Cardiac atrium fibroblast (primary cell): ENCODE measurements at places on chromosomes 6 and 20. TPM values are rescaled to one million over a fixed set of nuclear protein-coding genes. Genes with fewer than 3 reads are reported as not detected.

The OR2H1 gene
- total RNA-seq, result not detected in 2 replicates

The GLO1 gene
- total RNA-seq, result 116 and 124 TPM in 2 replicates

The HBS1L gene
- total RNA-seq, result 45.5 and 56.5 TPM in 2 replicates

The HAO1 gene
- not detected in 2 replicates for total RNA-seq

The ROMO1 gene
- total RNA-seq, result 584 and 690 TPM in 2 replicates

The CNBD2 gene
- 0.54 and 2.1 TPM in 2 replicates for total RNA-seq

The FILIP1 gene
- 2.7 and 5.7 TPM in 2 replicates for total RNA-seq
